Activated naive CD8-positive, alpha-beta T cell treated with anti-CD3 and anti-CD28 coated beads for 36 hours (primary cell): ENCODE measurements at places on chromosomes 5 and 9. TPM values are rescaled to one million over a fixed set of nuclear protein-coding genes. Genes with fewer than 3 reads are reported as not detected.
A peak's percentile ranks its signal among the peaks of the same experiment; 100 is the strongest.

GRCh38 chr5:59335544-59335943 lies 558.0 kb downstream of the PDE4D start:
- H3K4me3 ChIP-seq = no peak overlapping the region
- H3K36me3 ChIP-seq = no peaks in the 10 kb centered on the region
- no peaks in the 10 kb centered on the region for H3K4me1 ChIP-seq
- no peak for DNase-seq

GRCh38 chr9:111805830-111806241 lies 11.1 kb upstream of the SHOC1 start:
- peaks cover 36% of the 10 kb centered on the region for H3K4me1 ChIP-seq
- DNase-seq = no peak
- peak overlapping the region; percentile 65 for H3K27ac ChIP-seq
- H3K27me3 ChIP-seq = no peaks in the 10 kb centered on the region
- H3K36me3 ChIP-seq = peaks cover 5% of the 10 kb centered on the region

Gene CCL27
- not detected for total RNA-seq

DNA sequence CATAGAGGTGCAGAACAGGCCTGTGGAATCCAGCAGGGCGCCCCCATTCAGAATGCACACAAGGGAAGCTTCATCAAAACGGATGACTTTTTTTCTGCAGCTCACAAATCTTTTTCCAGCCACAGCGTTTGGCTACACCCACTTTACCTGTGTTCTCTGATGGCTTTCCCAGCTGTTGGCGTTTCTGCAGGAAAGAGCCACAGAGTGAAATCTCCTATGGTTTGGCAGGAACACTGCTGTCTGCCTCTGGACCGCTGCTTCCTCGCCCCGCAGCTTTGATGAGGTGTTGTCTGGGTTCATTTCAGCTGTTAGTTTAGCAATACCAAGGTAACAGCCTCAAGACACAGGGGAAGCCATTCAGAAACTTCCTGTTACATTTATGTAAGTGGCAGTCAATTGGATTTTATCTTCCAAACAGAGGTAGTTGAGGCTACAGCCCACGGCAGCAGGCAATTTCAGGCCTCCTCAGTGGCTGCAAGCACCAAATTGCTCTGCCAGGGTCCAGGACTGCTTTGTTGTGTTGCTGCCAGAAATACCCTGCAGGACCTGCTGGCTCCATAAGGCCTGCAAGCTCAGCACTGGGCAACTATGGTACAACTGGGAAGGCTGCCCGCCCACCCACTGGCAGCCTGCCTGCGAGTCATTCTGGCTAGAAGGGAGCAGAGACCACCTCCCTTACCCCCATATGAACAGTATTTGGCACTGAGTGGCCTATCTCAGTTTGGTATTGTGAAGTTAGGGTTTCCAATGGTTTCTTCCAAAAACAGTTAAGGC lies 96.7 kb downstream of the MVB12B start:
- H3K27ac ChIP-seq = no peak overlapping the region
- no peak overlapping the region for H3K4me3 ChIP-seq
- H3K27me3 ChIP-seq = no peaks in the 10 kb centered on the region
- peaks cover 27% of the 10 kb centered on the region for H3K4me1 ChIP-seq
- peaks cover 8% of the 10 kb centered on the region for H3K36me3 ChIP-seq

GRCh38 chr9:38177680-38178079 lies 108.7 kb upstream of the SHB start:
- peaks cover 14% of the 10 kb centered on the region for H3K4me1 ChIP-seq
- H3K27me3 ChIP-seq = no peaks in the 10 kb centered on the region
- no peak for DNase-seq
- H3K36me3 ChIP-seq = no peaks in the 10 kb centered on the region
- H3K4me3 ChIP-seq = no peak overlapping the region

Gene PIP5KL1
- 3.2 TPM for total RNA-seq

- no peak for DNase-seq
- no peaks in the 10 kb centered on the region for H3K4me1 ChIP-seq
- no peaks in the 10 kb centered on the region for H3K27me3 ChIP-seq
- H3K36me3 ChIP-seq = no peaks in the 10 kb centered on the region
- H3K27ac ChIP-seq = no peak overlapping the region
These were observed 115.1 kb downstream of the ADAMTS6 start for GRCh38 chr5:65366655-65367054.

- no peaks in the 10 kb centered on the region for H3K36me3 ChIP-seq
- no peaks in the 10 kb centered on the region for H3K27me3 ChIP-seq
- no peaks in the 10 kb centered on the region for H3K4me1 ChIP-seq
- no peak overlapping the region for H3K4me3 ChIP-seq
- DNase-seq = no peak
- no peak overlapping the region for H3K27ac ChIP-seq
These were observed 9.1 kb downstream of the TYRP1 start for GRCh38 chr9:12702160-12702758.

Gene FOXD4
- total RNA-seq = 0.16 TPM

- peaks cover 4% of the 10 kb centered on the region for H3K27me3 ChIP-seq
- peaks cover 24% of the 10 kb centered on the region for H3K36me3 ChIP-seq
- peak overlapping the region; percentile 40 for H3K4me3 ChIP-seq
- peaks cover 28% of the 10 kb centered on the region for H3K4me1 ChIP-seq
These were observed 640 bp upstream of the DPM2 start for GRCh38 chr9:127938298-127938690.

Gene ADAMTSL2
- 0.29 TPM for total RNA-seq

GRCh38 chr9:123389698-123390097 lies 33.7 kb downstream of the CRB2 start:
- no peaks in the 10 kb centered on the region for H3K27me3 ChIP-seq
- no peaks in the 10 kb centered on the region for H3K36me3 ChIP-seq
- no peak overlapping the region for H3K4me3 ChIP-seq
- DNase-seq = no peak
- H3K4me1 ChIP-seq = no peaks in the 10 kb centered on the region

DNA sequence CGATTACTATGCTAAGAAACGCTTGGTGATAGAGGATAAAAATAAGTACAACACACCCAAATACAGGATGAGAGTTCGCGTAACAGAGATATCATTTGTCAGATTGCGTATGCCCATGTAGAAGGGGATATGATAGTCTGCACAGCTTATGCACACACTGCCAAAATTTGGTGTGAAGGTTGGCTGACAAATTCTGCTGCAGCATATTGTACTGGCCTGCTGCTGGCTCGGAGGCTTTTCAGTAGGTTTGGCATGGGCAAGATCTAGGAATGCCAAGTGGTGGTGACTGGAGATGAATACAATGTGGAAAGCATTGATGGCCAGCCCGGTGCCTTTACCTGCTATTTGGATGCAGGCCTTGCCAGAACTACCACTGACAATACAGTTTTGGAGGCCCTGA lies 208.4 kb downstream of the PDZD2 start:
- no peaks in the 10 kb centered on the region for H3K27me3 ChIP-seq
- H3K36me3 ChIP-seq = no peaks in the 10 kb centered on the region
- H3K4me1 ChIP-seq = peaks cover 6% of the 10 kb centered on the region
- DNase-seq = no peak
- no peak overlapping the region for H3K27ac ChIP-seq

Gene FAM221B
- not detected for total RNA-seq

- no peaks in the 10 kb centered on the region for H3K27me3 ChIP-seq
- peak overlapping the region; percentile 95 for H3K27ac ChIP-seq
- peak overlapping the region; percentile 35 for H3K4me3 ChIP-seq
- no peak for DNase-seq
- H3K4me1 ChIP-seq = peaks cover 53% of the 10 kb centered on the region
These were observed 209.3 kb upstream of the SLC24A2 start for GRCh38 chr9:19998153-19998552.

Gene CDC25C
- total RNA-seq = 8.7 TPM

GRCh38 chr5:147751156-147751830 lies 31.2 kb downstream of the JAKMIP2 start:
- H3K36me3 ChIP-seq = no peaks in the 10 kb centered on the region
- H3K27ac ChIP-seq = no peak overlapping the region
- H3K27me3 ChIP-seq = no peaks in the 10 kb centered on the region
- H3K4me1 ChIP-seq = no peaks in the 10 kb centered on the region
- no peak for DNase-seq

Gene SLC1A3
- total RNA-seq = 0.85 TPM

- DNase-seq = no peak
- H3K4me3 ChIP-seq = no peak overlapping the region
- no peaks in the 10 kb centered on the region for H3K27me3 ChIP-seq
These were observed 137.3 kb upstream of the KLF9 start for GRCh38 chr9:70551801-70552200.

DNA sequence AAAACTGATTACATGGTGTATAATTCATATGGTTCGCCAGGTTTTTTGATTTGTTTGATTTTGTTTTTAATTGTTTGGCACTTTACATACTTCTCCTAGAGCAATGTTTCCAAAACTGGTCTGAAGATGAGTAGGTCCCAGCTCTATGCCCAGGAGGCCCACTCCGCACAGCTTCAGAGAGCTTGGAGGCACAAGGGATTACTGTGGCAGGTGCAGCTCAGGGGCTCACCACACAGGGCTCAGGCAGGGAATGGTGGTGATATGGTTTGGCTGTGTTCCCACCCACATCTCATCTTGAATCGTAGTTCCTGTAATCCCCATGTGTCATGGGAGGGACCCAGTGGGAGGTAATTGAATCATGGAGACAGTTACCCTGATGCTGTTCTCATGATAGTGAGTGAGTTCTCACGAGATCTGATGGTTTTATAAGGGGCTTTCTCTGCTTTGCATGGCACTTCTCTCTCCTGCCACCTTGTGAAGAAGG lies 296.6 kb downstream of the MED10 start:
- H3K4me3 ChIP-seq = no peak overlapping the region
- no peak for DNase-seq
- H3K4me1 ChIP-seq = no peaks in the 10 kb centered on the region
- H3K27ac ChIP-seq = no peak overlapping the region
- H3K27me3 ChIP-seq = peaks cover 6% of the 10 kb centered on the region
- H3K36me3 ChIP-seq = no peaks in the 10 kb centered on the region

- H3K4me3 ChIP-seq = no peak overlapping the region
- DNase-seq = no peak
- H3K27ac ChIP-seq = no peak overlapping the region
- peaks cover 33% of the 10 kb centered on the region for H3K4me1 ChIP-seq
- H3K27me3 ChIP-seq = no peaks in the 10 kb centered on the region
These were observed 48.0 kb downstream of the RAB14 start for GRCh38 chr9:121153642-121154041.

DNA sequence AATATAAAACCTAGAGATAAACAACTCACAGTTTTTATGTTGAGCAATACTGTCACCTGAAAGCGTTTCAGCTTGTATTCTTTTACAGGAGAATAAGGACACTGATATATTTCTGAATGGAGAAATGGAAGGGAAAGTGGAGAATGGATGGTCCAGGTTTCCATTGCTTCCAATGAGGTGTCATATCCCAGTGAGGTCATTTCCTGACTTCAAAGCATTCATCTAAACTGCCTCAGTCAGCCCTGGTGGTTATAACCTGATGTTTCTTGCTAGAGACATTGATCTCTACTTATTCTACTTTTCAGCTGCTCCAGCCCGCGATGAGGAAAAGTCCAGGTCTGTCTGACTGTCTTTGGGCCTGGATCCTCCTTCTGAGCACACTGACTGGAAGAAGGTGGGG lies 2.6 kb downstream of the GABRA1 start:
- H3K4me3 ChIP-seq = no peak overlapping the region
- no peaks in the 10 kb centered on the region for H3K4me1 ChIP-seq
- DNase-seq = no peak
- no peaks in the 10 kb centered on the region for H3K36me3 ChIP-seq
- H3K27ac ChIP-seq = no peak overlapping the region
- peaks cover 36% of the 10 kb centered on the region for H3K27me3 ChIP-seq

DNA sequence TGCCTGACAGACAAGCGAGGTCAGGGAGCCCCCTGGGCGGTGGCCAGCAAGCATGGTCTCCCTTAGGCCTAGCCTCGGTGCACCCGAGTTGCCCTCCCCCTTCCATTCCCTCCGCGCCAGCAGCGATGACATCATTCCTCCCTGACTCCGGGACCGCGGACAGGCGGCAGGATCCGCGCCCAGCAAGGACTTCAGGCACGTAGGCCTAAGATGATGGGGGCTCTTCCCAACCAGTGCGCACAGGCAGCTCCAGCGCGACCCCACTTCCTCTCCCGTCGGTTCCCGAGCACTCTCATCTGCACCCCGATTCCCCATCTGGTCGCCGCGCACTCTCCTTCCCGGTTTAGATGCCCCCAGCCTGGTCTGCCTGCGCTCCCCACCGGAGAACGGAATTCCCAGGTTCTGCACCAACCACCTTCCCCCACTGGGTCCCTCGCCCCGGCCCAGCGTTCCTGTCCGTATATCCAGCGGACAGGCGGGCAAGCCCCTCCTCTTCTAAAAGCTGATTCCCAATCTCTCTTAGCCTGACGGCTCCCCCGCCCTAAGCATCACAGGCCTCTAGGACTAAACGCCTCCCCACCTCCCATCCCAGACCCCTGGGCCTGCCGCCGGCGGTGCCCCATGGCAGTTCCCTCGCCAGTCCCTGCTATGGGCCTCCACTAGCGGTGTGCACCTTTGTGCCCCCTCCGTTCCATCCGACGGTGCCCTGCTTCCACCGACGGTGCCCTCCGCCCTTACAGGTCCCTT lies 931 bp downstream of the FAM219A start:
- H3K36me3 ChIP-seq = no peaks in the 10 kb centered on the region
- peaks cover 32% of the 10 kb centered on the region for H3K4me1 ChIP-seq
- DNase-seq = peak; percentile 36
- peak overlapping the region; percentile 50 for H3K27ac ChIP-seq

- H3K27ac ChIP-seq = no peak overlapping the region
- H3K36me3 ChIP-seq = peaks cover 1% of the 10 kb centered on the region
- DNase-seq = no peak
- H3K4me1 ChIP-seq = peaks cover 6% of the 10 kb centered on the region
- no peaks in the 10 kb centered on the region for H3K27me3 ChIP-seq
These were observed 55.4 kb upstream of the RPL26L1 start for GRCh38 chr5:172903790-172904189.

- no peaks in the 10 kb centered on the region for H3K36me3 ChIP-seq
- no peak for DNase-seq
- peaks cover 9% of the 10 kb centered on the region for H3K4me1 ChIP-seq
- no peak overlapping the region for H3K27ac ChIP-seq
- no peak overlapping the region for H3K4me3 ChIP-seq
These were observed 124.4 kb upstream of the NMUR2 start for GRCh38 chr5:152529440-152529839.

GRCh38 chr9:83240671-83241070 lies 177.7 kb upstream of the RASEF start:
- H3K27ac ChIP-seq = no peak overlapping the region
- H3K27me3 ChIP-seq = no peaks in the 10 kb centered on the region
- H3K36me3 ChIP-seq = peaks cover 4% of the 10 kb centered on the region
- no peak for DNase-seq
- no peaks in the 10 kb centered on the region for H3K4me1 ChIP-seq
- no peak overlapping the region for H3K4me3 ChIP-seq

GRCh38 chr9:93955111-93955980 lies at the start of gene BARX1:
Gene BARX1 (minus strand): TSS chr9:93955355. CDS start chr9:93955146, 209 bp downstream.
- DNase-seq = peak; percentile 44
- H3K4me1 ChIP-seq = peaks cover 36% of the 10 kb centered on the region
- H3K36me3 ChIP-seq = peaks cover 11% of the 10 kb centered on the region
- H3K27me3 ChIP-seq = peaks cover 85% of the 10 kb centered on the region

GRCh38 chr5:40486437-40487275 lies 193.1 kb upstream of the PTGER4 start:
- no peaks in the 10 kb centered on the region for H3K27me3 ChIP-seq
- H3K36me3 ChIP-seq = peaks cover 5% of the 10 kb centered on the region
- peak overlapping the region; percentile 18 for H3K4me3 ChIP-seq
- H3K4me1 ChIP-seq = peaks cover 77% of the 10 kb centered on the region
- DNase-seq = peak; percentile 52
- H3K27ac ChIP-seq = peak overlapping the region; percentile 90
